Temporal lobe (tissue), 4 donors: ENCODE measurements at places on chromosomes 3 and 15. TPM values are rescaled to one million over a fixed set of nuclear protein-coding genes. Genes with fewer than 3 reads are reported as not detected.

The KLHL40 gene
- not detected for total RNA-seq

The ESYT3 gene
- total RNA-seq, result 0.74 TPM

The CSTA gene
- not detected for total RNA-seq

The COL6A5 gene
- total RNA-seq, result under 0.01 TPM

The CPN2 gene
- total RNA-seq, result not detected

The TNFAIP8L3 gene
- 1.7 TPM for total RNA-seq

The CFAP100 gene
- 2.5 TPM for total RNA-seq

The SCG5 gene
- total RNA-seq, result 101 TPM

The RTP1 gene
- total RNA-seq, result 0.25 TPM

The MEX3B gene
- 55.3 TPM for total RNA-seq

The GOLGA8G gene
- total RNA-seq, result not detected

The TTLL13 gene
- under 0.01 TPM for total RNA-seq

The UBP1 gene
- 51.4 TPM for total RNA-seq
